Muscle of arm (tissue), 14 donors: ENCODE measurements at places on chromosomes 5 and 9. TPM values are rescaled to one million over a fixed set of nuclear protein-coding genes. Genes with fewer than 3 reads are reported as not detected.

Gene ORM2
- not detected for polyA plus RNA-seq

Gene HRH2
- polyA plus RNA-seq = 1.2 TPM

Gene AK8
- 0.91 TPM for polyA plus RNA-seq

Gene C9orf43
- polyA plus RNA-seq = 0.23 TPM

Gene ANKRD31
- polyA plus RNA-seq = 0.26 TPM

Gene CARTPT
- not detected for polyA plus RNA-seq

Gene PRKACG
- not detected for polyA plus RNA-seq

Gene C5orf58
- 0.37 TPM for polyA plus RNA-seq
